ENCODE measurements at places on chromosomes 16 and 17.

DNA sequence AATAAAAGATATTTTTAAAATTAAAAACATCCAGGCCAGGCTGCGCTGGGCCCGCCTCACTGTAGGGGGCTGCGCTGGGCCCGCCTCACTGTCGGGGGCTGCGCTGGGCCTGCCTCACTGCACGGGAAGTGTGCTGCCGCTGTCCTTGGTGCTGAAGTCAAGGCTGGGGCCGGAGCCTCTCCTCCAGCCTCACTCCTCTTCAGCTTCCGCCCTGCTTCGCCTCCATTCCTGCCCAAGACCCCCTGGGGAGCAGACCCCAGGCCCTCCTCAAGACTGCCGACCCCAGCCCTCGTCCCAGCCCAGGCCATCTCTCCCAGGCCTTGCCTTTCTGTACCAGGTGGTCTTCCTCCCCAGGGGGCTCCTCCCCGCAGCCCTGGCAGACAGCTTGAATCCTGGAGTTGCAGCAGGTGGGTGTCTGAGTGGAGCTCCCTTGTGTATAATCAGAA, 26.2 kb downstream of the ENDOV start:
- DNase-seq, result no peak

DNA sequence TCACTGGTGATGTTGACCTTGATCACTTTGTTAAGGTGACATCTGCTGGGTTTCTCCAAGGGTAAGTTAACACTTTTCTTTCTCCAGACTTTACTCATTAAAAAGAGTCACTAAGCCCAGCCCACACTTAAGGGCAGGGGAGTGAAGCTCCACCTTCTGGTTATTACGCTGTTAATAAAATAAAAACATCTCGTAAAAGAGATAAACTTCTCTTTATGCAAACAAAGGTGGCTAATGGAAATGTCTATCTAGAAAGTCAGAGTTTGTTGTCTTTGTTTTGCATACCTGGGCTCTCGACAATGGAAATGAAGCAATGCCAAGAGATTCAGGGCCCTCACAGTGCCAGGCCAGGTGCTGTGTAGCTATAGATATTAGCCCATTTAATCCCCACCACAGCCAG, 134.4 kb downstream of the ZFHX3 start:
- DNase-seq, result no peak

DNA sequence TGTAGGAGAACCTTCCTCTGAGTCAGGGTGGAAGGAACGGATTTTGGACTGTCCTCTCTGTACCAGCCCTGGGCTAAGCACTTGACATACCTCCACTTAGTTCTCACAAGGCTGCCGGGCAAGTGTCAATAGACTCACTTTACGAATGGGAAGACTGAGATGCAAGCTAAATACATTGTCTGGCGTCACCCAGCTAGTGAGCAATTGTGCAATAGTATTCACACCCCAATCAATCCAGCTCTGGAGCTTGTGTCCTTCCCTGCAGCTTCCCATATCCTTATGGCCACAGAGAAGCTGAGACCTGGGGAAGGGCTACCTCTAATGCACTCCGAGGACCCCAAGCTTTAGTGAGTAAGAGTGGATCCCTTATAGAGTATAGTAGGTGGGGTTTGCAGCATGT, 39.8 kb downstream of the SLC6A2 start:
- no peak for DNase-seq

GRCh38 chr17:9780552-9780951, 10.8 kb downstream of the DHRS7C start:
- no peak for DNase-seq

DNA sequence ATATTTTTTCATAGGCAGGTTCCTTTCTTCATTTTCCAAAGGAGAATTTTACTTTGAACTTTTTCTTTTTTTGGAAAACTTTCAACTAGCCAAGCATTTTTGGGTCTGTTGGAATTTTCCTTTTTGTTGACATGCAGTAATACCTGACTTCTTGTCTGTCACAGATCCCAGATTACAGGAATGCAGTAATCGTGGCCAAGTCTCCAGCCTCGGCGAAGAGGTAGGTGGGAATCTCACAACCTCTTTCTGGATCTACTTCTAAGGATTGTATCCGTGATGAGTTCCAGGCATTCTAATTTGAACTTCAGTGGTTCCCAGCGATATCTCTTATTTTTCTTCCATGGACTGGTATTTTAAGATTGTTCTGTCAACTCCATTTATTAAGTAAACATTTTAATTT, 31.7 kb downstream of the PRPSAP2 start:
- no peak for DNase-seq

- DNase-seq, result no peak
Observed at GRCh38 chr16:31016018-31016417, 5.6 kb upstream of the STX1B start.

DNA sequence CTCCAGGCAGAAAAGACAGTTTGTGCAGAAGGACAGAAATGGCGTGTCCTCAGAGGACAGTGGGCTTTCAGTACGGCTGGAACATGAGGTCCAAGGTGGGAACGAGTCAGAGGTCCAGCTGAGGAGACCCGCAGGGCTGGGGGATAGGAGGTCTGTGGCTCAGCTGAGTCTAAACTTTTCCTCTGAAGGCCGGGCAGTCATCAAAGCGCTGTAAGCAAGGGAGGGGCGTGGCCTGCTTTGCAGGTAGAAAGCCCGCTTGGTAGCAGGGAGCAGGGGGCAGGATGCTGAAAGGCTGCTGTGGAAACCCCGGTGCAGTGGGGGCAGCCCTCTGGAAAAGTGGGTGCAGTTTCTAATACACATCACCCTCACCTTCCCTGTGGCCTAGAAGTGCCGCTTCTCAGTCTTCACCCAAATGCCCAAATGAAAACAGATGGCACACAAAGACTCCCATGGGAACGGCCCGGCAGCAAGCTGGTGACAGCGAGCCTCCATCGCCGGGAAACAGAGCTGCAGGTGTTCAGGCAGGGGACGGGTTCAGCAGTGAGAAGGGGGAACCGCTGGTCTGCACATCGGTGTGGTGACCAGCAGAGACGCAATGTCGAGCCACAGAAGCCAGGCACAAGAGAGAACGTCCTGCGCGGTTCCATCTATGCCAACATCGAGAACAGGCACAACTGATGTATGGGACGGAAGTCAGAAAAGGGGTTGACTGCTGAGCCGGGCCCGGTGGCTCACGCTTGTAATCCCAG, 12.2 kb upstream of the OSGIN1 start:
- DNase-seq, result no peak

DNA sequence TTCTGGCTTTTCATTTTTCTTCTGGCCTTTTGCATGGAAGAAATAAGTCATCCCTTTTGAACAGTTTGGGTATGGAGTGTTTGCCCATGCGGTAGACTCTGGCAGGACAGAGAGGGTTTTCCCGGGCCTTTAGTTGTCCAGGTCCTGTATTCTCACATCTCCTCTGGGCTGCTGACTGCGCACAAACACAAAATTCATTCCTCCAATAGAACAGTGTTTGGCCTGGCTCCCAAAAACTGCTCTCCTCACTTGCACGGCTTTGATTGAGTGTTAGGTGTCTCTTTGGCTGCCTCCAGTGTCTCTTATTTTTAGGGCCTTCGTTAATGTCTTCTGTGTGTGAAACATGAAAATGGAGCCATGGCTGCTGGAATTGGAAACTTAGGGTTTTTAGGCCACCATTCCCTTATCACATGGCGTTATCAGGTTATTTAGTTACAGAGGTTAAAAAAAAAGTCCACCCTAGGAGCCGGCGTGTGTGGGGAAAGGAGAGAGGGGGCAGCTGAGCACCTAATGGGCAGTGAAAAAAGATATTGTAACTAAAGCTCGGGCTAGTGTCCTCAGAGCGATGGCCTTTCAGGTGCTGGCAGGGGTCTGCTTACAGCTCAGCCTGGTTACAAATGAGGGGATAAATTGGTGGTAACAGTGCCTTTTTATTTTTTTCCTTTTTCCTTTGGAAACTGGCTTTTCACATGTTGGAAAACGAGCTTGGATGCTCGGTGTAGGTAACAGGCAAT, 47.3 kb downstream of the PRKCA start:
- DNase-seq, result no peak

Data from glomerular endothelial cell (primary cell).